ENCODE measurements at places on chromosomes 11 and 22.

GRCh38 chr11:65206441-65206841, 24.7 kb downstream of the CAPN1 start:
- DNase-seq, result no peak

DNA sequence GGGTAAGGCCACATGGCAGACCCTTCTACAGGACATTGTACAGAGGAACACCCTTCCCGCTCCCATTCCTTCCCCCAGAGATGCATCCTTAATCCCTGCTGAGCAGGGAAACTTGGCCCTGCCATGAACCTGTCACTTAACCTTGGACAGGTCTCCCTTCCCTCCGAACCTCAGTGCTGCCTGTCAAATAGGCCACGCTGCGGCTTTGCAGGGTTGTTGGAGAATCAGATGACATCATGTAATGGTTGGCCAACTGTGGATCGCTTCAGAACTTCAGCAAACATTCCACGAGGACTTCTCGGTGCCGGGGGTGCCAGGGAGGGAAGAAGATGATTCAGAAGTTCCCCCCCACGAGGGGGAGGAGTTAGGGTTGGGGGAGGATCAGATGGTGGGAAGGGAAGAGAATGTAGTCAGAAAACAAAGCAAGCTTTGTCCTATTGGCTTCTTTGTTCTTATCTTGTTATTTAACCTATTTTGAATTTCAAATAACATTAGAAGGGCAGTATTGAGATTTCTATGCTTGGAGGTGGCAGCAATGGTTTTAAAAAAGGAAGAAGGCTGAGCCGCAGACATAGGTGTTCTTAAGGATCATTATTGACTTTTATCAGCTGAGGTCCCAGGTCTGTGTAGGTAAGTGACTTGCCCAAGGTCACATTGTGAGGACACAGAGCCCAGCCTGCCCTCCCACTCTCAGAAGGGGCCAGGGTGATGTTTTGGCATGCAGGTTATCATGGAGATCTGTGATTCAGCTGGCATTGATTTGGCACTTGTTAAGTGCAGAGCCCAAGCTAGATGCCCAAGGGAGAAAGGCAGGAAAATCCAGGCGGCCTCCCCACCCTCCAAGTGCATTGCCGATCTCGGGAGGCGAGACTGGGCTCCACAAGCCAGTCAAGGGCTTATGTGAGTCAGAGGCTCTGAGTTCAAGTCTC, 3.1 kb downstream of the CDC42EP1 start:
- no peak for DNase-seq

DNA sequence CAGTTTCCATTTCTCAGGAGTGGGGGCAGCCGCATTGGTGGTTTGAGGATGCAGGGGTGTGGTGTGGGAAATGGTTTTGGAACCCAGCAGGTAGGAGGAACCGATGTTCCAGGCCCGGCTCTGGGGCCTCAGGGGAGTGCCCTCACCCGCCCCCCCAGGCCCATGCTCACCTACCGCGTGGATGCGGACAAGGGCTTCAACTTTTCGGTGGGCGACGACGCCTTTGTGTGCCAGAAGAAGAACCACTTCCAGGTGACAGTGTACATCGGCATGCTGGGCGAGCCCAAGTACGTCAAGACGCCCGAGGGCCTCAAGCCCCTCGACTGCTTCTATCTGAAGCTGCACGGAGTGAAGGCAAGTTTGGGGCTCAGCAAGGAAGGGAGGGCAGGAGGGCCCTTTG, 18.6 kb downstream of the TMEM258 start:
- DNase-seq, result no peak

GRCh38 chr11:2298795-2299761, 2.6 kb downstream of the C11orf21 start:
- DNase-seq, result peak; percentile 53

GRCh38 chr11:12673601-12673923, 659 bp upstream of the TEAD1 start:
- no peak for DNase-seq

DNA sequence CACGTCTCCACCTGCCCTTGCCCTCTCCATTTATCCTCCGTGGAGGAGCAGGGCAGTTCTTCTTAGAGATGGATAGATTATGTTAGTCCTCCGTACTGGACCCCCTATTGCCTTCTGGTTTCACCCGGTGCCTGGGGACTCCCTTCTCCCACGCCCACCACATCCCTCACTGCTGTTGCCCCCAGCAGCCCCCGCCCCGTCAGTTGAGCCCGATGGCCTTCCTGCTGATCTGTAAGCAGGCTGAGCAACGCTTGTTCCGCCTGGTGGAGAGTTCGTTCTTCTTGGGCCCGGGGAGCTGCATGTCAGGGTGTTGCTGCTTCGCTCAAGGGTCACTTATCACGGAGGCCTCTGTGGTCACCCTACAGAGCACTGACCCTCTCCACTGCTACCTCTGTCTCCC, 34.2 kb downstream of the B3GAT1 start:
- no peak for DNase-seq

DNA sequence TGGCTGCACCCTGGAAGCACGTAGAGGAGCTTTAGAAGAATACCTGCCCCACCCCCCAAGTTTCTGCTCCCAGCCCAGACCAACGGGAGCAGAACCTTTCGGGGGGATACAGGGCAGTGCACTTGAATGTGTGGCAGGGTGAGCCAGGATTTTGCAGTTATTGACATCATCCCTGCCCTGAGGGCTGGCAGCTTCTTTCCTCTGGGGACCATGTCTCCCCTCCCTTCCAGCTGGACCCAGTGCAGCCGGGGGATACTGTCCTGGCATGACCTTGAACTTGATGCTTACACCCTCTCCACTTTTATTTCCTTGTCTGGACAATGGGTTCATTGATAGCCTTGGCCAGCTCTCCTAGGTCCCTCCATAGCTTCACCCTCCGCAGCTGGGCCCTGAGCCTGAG, 4.1 kb upstream of the CABP7 start:
- DNase-seq, result no peak

- DNase-seq, result no peak
Observed at GRCh38 chr22:38167988-38168407, 13.6 kb downstream of the PLA2G6 start.

DNA sequence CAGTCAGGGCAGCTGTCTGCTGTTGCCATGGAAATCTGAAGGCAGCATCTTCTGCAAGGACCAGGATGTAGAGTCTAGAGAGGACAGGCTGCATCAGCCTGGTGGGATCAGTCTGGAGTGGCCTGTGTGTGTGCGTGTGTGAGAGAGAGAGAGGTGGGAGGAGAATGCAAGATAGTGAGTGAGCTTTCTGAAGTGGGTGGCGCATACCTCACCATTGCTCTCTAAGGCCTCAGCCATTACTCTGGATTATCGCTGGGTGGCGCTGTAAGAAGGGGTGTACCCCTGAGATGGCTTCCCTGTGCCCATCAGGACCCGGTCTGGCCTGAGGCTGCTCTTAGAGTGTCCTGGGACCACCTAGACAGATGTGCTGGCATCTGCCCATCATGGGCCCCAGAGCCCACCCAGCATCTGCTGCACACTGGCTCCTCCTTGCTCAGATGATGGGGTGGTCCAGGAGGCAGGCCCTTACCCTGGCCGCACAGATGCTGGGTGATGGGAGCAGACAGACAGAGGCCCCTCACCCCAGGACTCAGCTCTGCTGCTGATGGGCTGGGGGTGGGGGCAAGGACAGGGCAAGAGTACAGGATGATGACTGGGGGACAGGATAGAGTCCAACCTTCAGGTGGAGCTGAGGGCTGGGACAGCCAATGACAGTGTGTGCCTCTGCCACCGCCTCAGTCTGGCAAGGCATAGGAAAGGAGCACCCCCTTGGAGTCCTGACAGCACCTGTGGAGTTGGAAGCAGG, 25.7 kb upstream of the TUB start:
- DNase-seq, result no peak

DNA sequence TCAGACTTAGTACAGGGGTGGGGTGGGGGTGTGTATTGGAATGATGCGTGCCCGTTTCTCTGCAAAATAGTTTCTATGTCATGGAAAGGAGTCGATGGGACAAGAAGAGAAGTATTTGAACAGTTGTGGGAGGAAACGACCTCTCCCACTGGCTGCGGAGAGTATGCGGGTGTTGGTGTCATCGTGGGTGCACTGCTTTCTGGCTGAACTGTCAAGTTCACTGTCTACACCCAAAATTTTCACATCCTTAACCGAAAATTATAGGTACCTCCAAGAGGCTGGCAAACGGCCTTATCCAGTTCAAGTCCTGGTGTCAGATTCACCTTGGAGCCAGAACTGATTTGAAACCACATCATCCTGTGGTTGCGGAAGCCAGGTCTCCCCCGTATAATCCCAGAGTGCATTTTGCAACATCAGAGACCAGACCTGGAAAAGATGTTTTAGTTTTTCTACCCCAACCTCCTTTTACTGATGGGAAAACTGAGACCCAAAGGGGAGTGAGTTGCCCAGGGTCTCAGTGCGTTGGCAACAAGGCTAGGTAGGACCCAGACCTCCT, 497 bp upstream of the SSRP1 start:
- no peak for DNase-seq

DNA sequence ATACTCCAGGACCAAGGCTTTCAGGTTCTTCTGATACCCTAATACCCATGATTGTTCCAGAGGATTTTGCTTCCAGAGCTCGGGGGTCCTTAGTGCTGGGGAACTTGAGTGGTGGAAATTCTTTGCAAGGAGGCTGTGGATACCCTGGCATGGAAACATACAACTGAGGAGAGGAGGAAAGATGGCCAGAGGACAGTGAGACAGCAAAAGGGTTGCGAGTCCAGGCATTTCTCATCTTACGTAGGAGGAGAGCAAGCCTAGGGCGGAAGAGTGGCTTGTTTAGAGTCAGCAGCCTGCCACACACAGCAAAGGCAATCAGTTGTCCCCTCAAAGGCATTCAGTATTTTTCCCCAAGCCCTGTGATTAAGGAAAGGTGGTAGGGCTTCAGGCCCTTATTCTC, 73.5 kb downstream of the ADM start:
- no peak for DNase-seq

DNA sequence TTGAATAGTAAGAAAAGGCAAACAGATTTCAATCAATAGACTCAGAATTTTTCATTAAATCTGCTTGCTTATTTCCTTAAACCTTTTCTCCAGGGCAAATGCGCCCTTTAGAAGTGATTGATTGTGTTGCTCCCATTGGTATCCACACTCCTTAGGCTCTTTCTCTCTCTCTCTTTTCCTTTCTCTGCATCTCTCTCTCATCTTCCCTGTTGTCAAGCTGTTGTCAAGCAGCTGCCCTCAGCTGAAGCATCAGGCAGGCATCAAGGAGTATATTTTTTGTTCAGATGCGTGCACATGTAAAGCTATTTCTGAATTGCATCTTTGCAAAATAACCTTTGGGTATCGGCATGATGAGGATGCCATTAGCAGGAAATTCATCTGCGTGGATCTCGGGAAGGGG, 107.2 kb upstream of the PLET1 start:
- DNase-seq, result no peak

DNA sequence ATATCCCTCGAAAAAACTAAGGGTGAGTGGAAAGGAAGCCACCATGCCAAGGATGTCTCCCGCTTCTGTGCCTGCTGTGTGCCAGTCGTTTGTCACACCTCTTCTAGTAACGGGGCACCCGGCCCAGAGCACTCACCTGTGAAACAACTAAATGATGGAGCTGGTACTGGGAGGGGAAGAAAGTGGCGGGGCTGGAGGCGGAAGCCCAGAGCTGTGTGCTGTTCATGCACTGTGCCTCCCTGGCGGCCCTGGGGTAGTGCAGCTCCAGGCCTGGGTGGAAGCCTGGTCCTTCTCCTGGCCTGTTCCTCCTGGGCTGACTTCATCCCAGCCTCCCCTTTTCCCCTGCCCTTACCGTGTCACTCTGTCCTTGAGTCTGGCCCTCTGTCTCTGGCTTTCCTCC, 130.2 kb downstream of the CEP164 start:
- peak; percentile 68 for DNase-seq

DNA sequence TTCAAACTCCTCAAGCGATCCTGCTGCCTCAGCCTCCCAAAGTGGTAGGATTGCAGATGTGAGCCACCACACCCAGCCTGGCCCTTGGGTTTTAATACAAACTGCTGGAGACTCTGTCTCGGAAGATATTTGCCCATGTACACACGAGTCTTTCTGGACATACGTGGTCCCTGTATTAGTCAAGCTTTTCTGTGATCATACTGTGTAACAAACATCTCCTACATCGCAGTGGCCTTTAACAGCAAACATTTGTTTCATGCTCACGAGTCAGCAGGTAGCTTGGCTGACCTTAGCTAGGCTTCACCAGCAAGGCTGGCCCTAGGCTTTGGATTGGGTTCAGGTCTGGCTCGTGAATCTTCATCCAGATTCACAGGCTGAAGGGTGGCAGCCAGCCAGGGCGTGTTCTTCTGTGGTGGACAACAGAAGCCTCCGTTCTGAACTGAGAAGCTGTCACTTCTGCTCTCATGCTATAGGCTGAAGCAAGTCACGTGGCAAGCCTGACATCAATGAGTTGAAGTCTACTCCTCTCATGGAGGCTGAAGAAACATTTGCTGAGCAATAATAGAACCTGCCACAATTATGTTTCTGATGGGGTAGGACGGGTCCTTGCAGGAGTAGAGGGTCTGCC, 8.8 kb downstream of the KIAA1671 start:
- no peak for DNase-seq

DNA sequence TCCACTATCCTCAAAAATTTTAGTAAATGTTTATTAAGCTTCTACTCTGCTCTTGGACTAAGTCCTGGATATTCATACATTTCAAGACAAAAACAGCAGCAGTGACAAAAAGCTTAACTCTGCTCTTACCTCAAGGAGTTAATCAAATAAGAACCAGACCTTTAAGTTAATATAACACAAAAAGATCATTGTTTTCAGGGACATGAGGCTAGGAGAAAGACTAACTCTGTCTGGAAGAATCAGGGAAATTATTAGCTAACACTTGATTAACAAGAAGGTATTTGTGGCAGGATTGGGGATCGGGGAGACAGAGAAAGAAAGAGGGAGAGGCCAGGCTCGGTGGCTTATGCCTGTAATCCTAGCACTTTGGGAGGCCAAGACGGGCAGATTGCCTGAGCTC, 74.4 kb downstream of the PPP2R1B start:
- DNase-seq, result no peak

- DNase-seq, result no peak
Observed at GRCh38 chr11:70145071-70145470, 58.0 kb upstream of the FADD start.

GRCh38 chr22:47215851-47216250, 453.4 kb downstream of the TBC1D22A start:
- DNase-seq, result no peak

DNA sequence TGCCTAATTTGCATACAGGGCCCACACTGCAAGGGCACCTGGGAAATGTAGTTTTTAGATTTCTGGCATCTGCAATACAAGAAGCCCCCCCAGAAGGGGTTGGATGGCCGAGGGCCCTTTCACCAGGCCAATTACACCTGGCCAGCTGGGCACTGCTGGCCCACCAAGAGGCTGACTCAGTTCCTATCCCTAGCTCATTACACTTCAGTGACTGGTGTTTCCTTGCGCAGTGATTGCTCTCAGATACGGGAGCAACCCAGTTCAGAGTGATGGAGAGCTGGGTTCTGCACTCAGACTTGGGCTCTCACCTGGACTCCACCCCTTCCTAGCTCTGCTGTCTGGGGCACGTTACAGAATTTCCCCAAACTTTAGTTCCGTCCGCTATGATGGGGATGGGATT, 81.1 kb upstream of the SHANK2 start:
- no peak for DNase-seq

GRCh38 chr11:69904161-69904973, 85.2 kb upstream of the FGF3 start:
- DNase-seq, result no peak
